Activated CD8-positive, alpha-beta memory T cell treated with anti-CD3 and anti-CD28 coated beads for 1 hour (primary cell): ENCODE measurements at places on chromosomes 3 and 15.
A peak's percentile ranks its signal among the peaks of the same experiment; 100 is the strongest.

GRCh38 chr15:42707068-42707467 is 29.9 kb downstream of the CDAN1 start:
- no peak for DNase-seq

DNA sequence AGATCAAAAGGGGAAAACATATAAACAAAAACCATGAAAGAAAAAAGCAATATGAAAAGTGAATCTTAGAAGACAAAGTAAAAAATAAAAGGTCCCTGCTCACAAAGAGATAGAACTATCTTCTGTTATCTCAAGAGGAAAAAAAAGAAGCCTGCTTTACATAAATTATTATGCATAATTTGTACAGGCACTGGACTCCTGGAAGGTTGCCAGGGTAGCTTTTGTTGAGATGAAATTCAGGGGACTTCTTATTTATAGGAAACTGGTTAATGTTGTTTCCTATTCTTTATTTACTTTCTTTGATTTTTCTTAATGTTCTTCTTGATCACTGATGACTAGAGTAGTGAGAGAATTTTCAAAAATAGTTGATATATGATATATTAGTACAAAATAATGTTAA is 66.9 kb downstream of the PPM1L start:
- no peak for DNase-seq

DNA sequence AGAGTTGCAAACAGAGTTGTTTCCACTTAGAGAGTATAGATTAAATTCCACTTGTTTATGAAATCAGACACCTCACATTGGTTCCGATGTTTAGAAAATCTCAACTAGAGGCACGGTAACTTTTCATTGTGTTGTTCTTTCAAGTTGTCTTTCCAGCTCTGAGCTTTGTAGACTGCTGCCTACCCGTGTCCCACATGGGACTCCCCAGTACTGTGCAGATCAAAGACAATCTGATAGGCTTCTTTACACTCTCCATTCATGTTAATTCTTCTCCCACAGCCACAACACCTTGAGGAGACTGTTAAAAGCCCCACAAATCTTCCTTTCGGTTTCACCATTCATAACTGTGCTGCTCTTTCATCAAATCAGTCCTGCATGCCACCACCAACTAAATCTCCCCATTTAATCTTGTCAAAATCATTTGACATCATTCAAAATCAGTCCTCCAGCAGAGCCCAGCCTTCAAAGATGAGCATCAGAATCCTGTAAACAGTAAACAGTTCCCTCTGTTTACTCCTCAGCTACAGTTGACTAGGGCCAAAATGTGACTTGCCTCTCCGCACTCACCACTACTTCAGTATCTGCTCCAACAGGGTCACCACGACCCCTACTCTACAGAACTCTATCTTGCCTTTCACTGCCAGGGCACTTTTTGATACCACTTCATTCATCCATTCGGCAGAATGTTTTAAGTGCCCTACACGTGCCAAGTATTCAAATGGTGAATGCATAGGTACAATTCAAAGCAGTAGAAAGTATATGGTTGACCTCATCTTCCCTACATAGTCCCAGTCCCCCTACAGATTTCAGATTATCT is 8.3 kb downstream of the ANXA2 start:
- no peak for DNase-seq

DNA sequence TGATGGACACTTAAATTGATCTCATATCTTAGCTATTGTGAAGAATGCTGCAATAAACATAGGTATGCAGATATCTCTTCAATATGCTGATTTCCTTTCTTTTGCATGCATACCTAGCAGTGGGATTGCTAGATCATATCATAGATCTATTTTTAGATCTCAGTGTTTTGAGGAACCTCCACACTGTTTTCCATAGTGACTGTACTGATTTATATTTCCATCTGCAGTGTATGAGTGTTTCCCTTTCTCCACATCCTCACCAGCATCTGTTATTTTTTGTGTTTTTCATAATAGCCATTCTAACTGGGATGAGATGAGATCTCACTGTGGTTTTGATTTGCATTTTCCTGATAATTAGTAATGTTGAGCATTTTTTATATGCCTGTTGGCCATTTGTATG is 17.1 kb upstream of the RASA2 start:
- DNase-seq, result no peak

DNA sequence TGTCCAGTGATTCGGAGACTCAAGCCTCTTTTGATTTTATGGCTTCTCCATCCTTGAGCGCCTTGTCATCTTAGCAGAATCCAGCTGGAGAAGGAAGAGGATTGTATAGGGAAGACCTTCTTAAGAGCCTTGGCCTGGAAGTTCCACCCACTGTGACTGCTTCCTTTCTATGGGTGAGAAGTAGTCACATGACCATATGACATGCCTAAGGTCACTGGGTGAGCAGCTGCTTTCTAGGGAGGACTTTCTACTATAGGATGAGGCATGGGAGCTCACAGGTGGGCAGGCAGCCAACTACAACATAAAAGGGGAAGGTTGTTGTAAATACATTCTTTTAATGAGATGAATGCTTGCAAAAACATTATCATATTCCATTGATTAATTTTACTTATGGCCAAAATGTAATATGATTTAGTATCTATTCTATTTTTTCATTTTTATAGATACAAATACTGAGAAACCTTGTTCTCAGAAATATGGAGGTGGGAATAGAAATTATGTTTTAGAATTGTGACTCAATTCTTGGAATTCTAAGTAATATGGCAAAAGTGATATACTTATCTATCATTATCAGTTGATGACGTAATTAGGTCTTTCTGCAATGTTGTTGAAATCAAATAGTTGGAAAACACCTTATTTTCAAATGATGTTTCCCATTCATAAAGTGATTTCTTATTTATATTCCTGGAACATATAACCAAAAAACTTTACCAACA is 53.6 kb upstream of the MINAR1 start:
- DNase-seq, result no peak

DNA sequence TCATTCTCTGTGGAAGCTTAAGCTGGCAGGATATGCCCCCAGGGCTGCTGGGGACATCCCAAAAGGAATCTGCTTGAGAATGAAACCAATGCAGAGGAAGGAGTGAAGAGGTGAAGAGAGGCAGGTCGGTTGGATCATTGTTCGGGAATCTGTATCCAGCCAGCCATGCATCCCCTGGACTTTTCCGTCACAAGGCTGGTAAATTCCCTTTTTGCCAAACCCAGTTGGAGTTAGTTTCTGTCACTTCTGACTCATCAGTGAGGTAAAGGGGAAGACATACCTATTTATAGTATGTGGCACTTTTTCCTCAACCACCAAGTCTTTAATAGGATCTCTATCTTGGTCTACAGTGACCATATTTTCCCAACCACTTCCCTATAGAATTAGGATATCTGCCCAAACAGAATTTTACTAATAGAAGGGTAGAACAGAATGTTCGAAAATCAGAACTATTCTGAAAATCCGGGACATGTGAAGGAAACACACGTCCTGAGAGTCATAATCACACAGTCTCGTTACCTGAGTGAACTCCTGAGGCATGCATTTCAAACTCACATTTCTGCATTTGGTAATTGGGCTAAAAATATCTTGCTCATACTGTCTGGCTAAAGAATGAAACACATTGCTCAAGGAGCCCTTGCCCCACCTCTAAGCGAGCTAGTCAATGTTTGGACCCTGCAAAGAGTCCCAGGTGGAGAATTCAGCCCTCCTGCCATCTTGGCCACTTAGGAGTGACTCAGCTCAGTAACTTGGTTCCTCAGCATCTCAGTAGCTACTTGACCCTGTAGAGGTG is 289.7 kb upstream of the ADAMTS9 start:
- DNase-seq, result no peak

DNA sequence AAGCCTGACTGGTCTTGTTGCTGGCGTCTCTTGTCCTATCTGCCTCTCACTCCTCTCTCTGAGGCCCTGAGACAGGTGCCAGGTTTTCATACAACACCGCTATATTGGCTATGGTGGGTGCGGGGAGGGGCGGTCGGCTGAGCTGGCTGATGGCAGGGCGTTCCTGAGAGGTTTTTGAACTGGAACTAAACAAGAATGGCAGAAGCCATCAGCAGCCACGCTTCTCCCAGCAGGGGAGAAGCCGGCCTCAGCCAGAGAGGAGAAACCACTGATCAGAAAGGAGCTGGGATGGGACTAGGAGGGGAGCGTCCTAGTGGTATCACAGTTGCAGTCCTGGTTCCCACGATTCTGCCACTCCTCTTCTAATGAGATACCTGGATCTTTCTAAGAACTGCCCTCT is 89.9 kb upstream of the PRR23E start:
- no peak for DNase-seq

GRCh38 chr15:68559345-68560310 is 19.2 kb upstream of the CORO2B start:
- DNase-seq, result peak; percentile 56

DNA sequence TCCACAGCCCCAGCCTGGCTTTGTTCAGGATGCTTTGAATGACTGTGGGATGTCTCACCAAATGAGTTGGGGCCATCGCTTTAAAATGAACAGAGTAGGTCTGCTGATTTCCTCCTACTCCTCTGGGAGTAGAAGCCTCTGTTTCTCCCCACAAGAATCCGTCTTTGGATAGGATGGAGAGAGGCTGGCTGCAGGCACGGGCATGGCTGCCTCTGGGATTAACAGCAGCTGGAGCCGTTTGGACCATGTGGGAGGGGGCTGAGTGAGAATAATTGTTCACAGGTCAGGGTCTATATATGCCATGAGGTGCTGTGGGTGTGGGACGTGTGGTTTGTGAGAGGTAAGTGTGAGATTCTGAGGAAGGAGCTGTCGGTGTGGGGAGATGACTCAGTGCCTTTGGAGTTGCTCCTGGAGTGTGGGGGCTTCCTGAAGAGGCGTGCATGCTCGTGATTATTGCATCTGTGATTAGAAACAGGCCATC is 48.0 kb upstream of the APEH start:
- DNase-seq, result no peak

GRCh38 chr3:193190146-193190786 is 50.8 kb upstream of the PLAAT1 start:
- DNase-seq, result no peak
